NCI-H774 (cell line): ENCODE measurements at places on chromosomes 6 and 20.

DNA sequence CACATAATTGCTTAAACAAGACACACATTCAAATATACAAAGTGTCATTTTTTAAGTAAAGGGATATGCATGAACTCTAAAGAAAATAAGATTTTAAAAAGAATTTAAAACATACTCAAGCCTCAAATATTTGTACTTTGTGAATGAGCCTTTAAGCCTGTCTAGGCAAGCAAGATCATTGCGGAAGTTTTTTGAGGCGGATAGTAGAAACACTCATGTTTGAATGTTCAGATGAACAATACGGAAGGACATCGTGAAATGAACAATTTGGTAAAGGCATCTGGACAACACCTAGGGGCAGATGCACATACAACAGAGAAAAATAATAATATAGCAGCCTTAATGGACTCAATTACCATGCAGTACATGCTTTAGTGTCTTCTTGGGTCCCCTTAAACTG is 928.9 kb downstream of the TFAP2A start:
- DNase-seq: no peak

DNA sequence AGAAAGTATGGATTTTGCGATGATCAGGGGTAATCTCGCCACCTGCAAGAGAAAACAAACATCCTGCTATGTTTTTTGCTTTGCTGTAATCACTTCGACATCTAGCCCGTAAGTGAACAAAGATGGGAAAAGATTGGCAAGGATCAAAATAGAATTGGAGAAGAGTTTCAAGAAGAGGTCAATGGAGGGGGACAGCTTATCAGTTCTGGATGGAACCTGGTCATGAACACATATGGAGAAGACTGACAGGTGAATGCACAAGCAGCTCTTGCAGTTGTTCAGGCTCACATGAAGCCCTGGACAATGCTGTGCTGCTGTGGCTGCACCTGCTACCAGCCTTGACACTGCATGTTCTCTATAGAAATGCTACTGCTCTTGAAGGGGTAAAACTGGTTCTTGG is 222.1 kb downstream of the BCAS1 start:
- no peak for DNase-seq

DNA sequence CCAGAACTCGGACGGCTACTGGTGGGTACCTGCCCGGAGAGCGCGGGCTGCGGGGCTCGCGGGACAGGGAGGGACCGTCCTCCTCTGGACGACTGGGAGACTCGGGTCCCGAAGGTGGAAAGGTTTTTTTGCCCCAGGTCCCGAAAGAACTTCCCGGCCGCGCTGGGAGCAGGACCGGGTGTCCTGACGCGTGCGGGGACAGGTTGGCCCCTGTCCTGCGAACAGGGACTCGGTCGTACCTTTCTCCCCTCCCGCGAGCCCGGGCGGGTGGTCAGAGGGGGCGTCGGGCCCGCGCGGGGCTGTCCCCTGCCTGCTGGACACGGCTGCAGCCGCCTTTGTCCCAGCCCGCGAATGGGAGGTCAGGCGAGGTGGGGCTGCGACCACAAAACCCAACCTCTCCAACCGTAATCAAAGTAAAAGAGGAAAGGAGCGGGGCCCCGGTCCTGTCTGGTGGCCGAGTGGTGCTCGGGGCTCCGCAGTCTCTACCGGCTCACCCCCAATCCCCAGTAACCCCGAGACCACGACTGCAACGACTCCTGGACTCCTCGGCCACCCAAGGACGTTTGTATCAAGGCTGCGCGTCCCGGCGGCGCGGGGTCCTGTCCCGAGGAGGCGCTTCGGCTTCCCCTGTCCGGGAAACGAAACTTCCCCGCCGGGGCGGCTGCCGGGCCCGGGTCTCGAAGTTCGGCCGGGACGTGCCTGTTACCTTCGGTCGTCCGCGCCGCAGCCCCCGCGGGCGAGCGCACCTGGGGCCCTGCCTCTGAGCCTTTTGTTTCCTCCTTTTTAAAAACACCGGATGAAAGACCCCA is 798 bp downstream of the DSP start:
- DNase-seq: no peak

DNA sequence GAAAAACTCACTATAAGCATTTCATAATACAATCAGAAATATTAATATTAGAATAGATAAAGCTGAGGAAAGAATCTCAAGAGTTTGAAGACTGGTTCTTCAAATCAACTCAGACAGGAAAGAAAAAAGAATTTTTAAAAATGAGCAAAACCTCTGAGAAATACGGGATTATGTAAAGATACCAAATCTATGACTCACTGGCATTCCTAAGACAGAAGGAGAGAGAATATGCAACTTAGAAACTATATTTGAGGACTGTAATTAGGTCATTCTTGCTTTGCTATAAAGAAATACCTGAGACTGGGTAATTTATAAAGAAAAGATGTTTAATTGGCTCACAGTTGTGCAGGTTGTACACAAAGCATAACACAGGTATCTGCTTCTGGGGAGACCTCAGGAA is 665.1 kb downstream of the RNF144B start:
- DNase-seq: no peak

GRCh38 chr6:127854009-127854408 is 46.8 kb downstream of the THEMIS start:
- no peak for DNase-seq

- no peak for DNase-seq
These were observed 215.8 kb upstream of the CDYL start for GRCh38 chr6:4560221-4561077.

DNA sequence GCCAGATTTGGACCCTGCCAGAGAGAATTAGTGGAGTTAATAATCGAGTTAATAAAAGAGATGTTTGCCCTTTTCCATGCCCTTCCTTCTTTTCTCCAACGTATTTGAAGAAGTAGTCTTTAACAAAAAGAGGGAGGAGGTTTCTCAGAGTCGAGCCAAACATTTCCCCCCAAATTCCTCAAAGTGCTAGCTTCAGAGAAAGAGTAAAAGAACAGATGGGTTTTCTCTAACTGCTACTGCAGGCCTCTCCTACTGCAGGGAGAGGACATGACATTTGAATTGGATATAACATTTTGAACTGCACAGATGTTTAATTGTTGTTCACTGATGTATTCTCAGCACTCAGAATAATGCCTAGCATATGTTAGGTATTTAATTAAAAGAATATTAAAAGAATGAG is 25.5 kb downstream of the RWDD2A start:
- no peak for DNase-seq

DNA sequence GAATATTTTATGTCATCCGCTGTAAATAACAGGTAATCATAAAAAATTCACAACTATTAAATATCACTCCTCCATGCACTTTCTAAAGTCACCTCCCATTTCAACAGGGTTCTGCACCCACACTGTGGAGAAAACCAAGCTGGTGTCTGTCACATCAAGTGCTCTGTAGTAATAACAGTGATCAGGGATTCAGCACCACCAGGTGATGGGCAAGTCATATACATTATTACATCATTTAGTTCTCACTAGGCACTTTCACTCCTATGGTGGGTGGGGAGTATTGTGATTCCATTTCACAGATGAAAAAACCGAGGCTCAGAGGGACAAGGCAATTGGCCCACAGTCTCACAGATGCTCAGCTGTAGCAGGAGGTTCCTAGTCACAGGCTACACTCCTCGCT is 8.7 kb downstream of the BFSP1 start:
- DNase-seq: no peak
